ENCODE measurements at places on chromosomes 12 and 14. TPM values are rescaled to one million over a fixed set of nuclear protein-coding genes. Genes with fewer than 3 reads are reported as not detected.

ACVRL1 gene
- 49.6 TPM for total RNA-seq

HOXC9 gene
- not detected for total RNA-seq

FZD10 gene
- total RNA-seq, result not detected

GRCh38 chr14:68253160-68253780 is 433.7 kb downstream of the RAD51B start:
- no peak for DNase-seq

DNA sequence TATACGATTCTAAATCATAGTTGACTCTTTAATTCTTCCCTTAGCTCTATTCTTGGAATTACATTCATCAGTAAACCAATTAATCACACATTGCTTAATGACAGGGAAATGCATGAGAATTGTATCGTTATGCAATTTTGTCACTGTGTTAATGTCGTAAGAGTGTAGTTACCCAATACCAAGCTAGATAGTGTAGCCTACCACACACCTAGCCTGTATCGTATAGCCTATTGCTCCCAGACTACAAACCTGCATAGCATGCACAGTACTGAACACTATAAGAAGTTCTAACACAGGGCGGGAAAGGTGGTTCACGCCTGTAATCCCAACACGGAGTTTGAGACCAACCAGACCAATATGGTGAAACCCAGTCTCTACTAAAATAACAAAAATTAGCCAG is 24.7 kb downstream of the HNRNPC start:
- DNase-seq, result no peak

SERPINA12 gene
- total RNA-seq, result not detected

GRCh38 chr14:101915871-101916815 is 48.2 kb upstream of the DYNC1H1 start:
- no peak for DNase-seq

GRCh38 chr14:50063876-50064420 is 52.4 kb downstream of the VCPKMT start:
- DNase-seq, result no peak

DNA sequence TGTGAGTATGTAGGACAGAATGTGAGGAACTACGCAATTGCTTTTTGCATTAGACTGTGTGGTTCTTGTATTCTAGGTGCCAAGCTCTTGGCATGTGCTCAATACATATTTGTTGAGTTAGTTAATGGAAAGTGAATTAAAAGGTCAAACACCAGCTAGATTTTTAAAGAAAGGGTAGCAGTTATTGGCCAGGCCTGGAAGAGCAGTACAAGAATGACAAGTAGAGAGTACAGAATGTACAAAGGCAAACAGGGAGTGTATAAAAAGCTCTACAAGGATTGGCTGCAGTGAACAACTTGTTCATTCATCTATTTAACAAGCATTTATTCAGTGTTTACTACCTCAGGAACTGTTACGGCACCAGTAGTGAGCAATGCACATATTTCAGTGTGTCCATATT is 854.0 kb upstream of the SEL1L start:
- no peak for DNase-seq
